ENCODE measurements at places on chromosomes 2 and 18.

GRCh38 chr18:14969500-14969899 is 221.5 kb downstream of the ANKRD30B start:
- no peak for DNase-seq

GRCh38 chr2:238938003-238938400 is 90.1 kb downstream of the TWIST2 start:
- no peak for DNase-seq

- DNase-seq: no peak
Measured at GRCh38 chr2:120392923-120393322, 47.0 kb downstream of the INHBB start.

- peak; percentile 11 for DNase-seq
Measured at GRCh38 chr2:98908931-98909316, 27.1 kb downstream of the CRACDL start.
